GOT3 (cell line): ENCODE measurements at places on chromosomes 6 and 20.

GRCh38 chr6:140711019-140711613 is 1336.7 kb upstream of the CITED2 start:
- no peak for DNase-seq

GRCh38 chr20:59441860-59442810 is 141.7 kb downstream of the EDN3 start:
- no peak for DNase-seq

DNA sequence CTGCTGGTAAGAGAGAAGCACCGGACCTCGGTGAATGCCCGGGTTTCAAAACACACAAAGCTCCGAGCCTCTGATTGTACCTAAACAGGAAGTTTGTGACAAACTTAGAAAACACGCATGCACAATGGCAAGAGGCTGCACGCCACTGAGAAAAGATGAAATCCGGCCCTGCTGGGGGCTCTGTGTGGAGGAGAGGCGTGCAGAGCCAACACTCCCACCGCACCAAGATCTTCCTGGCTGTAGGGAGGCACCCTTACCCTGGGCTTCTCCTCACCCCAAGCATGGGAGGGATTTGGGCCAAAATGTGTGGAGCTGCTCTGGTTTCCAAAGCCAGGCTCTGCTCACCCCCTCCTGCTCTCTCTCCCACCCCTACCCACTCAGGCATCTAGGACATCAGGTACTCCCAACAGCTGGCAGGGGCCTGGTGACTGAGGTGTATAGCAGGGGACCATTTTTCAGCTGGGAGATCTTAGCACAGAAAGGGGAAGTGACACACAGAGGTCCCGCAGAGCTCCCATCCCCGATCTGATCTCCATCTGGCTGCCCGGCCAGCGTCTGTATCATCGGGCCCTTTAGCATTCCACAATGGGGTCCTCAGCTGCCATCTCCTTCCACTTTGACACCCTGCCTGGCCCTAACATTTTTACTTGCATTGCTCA is 84.2 kb downstream of the TRERF1 start:
- DNase-seq: no peak

DNA sequence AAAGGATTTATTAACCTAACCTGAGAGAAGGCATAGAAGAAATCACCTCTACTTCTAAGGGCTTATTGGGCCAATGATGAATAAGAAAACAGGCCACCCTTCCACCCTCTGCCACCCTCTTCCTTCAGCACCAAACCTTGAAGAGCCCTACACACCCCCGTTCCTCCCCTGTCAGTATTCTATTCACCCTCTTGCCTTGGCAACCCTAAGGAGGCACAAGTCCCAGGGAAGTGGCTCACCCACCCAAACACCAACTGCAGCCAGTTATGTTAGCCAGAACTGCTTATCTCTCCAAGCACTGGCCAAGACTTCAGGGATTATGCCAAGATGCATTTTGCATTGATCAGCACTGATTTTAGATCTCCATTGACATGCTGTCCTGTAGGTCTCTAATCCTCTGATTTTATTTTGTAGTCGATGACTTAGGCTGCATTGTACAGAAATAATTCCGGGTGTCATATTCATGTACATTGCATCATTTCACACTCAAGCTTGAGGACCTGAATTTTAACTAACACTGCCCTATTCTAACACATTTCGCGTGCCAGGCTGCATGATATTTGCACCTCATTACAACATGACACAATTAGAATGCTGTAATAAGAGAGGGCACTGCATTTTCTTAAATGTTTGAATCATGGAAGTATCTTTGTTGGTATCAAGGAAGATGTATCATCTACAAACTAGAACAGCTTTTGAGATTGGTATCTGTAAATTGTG is 15.7 kb downstream of the CNKSR3 start:
- DNase-seq: no peak

DNA sequence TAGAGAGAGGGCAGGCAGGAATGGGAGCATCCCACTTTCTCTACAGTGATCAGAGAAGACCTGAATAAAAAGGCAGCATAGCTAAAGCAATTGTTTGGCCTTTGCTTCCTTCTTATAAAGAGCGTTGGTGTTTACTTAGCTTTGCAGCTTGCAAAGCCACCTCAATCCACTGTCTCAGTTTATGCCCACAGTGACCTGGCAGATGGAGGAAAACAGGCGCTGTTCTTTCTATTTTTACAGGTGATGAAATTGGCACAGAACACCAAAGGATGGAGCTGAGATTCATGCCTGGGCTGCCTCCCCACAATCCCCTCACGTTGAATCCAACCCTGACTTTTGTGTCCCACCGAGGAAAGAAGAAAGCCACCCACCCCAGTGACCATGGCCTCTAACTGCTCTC is 130.5 kb downstream of the TTLL2 start:
- no peak for DNase-seq

DNA sequence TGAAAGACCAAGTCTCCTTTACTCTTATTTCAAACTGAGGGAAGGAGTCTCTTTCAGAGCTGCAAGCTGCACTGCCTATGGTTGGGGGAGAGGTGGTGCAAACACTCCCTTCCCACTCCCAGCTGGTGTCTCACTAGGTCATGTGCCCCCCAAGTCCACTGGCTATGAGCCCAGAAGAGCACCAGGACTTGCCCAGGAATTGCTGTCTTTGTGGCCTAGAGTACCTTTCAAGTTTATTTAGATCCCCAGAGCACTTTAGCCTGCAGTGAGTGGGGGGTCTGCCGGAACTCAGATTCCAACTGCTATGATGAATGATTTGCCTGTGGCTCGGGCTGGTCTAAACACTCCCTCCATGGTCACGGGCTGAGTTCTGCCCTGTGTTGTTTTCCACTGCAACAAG is 192.6 kb upstream of the CITED2 start:
- DNase-seq: no peak

GRCh38 chr6:157461000-157461915 is 80.3 kb downstream of the ZDHHC14 start:
- DNase-seq: no peak

DNA sequence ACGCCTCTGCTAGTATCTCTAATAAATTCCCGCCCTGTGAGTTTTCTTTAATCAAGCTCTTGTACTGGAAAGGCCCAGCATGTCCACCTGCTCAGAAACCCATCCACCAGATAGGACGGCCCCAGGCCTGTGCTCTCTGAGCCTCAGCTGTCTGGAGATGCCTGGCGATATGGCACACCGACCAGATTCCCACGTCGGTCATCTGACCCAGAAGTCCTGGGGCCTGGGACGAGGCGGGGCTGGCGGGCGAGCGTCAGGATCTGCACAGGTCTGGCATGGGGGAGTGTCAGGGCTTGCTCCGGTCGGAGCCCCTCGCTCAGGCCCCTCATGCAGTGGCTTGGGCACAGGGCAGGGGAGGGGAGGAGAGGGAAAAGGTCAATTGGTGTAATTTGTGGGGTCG is 10.2 kb downstream of the RNASET2 start:
- DNase-seq: no peak

DNA sequence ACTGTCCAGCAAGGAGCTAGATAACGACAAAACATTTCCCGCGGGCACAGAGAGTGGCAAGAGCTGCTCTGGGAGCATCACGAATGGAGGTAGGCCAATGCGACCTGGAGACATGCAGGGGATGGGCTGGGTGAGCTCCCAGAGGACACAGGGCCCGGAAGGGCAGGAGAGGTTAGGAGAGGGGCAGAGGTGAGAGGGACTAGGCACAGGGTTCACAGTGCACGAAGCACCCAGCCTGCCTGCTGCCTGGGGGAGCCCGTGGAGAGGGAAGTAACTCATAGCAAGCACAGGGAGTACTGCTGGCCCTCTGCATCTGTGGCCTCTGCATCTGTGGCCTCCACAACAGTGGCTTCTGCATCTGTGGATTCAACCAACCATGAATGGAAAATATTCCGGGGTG is 126.5 kb downstream of the HUS1B start:
- no peak for DNase-seq

DNA sequence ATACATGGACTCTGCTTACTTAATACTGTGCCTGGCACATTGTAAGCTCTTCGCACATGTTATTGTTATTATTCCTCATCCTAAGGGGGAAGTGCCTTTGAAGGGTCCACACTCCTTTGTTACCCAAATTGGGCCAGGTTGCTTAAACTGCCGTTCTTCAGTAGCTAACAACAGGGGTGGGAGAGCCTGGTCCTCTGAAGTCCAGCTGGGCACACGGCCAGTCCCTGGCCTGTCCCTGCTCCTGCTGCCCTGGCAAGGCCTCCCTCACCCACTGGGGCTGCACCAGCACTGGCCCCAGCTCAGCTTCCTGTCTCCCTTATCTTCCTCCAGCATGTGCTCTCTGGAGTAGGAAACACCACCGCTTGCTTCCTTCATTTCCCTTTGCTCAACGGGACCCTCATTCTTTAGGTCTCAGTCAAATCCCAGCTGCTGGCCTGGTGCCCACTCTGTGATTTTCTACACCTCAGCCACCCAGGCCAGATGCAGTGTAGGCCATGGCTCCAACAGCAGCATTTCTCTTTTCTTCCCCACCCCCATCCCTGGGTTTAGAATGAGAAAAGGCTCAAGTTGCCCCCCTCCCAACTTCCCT is 5.5 kb upstream of the PROCR start:
- no peak for DNase-seq

- no peak for DNase-seq
Observed at GRCh38 chr6:122678841-122679240, 68.6 kb downstream of the PKIB start.

- DNase-seq: no peak
Observed at GRCh38 chr6:24444588-24444987, 41.9 kb downstream of the MRS2 start.

DNA sequence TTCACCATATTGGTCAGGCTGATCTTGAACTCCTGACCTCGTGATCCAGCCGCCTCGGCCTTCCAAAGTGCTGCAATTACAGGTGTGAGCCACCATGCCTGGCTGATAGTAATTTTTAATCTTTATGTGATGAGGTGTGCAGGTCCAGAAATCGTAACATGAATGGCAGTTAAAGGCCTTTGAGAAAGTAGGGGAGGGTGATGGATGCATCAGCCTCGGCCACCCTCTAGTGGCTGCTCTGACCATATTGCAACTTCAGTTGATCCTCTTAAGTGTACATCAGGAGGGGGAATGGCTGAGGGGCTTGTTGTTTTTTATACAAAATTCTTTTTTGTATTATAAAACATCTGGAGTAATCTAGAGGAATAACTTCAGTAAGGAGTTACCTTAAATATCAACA is 193.0 kb downstream of the ZFAND3 start:
- DNase-seq: no peak

- no peak for DNase-seq
Observed at GRCh38 chr20:51526754-51527153, 15.8 kb downstream of the NFATC2 start.

GRCh38 chr6:18412068-18412467 is 24.9 kb downstream of the RNF144B start:
- DNase-seq: no peak

DNA sequence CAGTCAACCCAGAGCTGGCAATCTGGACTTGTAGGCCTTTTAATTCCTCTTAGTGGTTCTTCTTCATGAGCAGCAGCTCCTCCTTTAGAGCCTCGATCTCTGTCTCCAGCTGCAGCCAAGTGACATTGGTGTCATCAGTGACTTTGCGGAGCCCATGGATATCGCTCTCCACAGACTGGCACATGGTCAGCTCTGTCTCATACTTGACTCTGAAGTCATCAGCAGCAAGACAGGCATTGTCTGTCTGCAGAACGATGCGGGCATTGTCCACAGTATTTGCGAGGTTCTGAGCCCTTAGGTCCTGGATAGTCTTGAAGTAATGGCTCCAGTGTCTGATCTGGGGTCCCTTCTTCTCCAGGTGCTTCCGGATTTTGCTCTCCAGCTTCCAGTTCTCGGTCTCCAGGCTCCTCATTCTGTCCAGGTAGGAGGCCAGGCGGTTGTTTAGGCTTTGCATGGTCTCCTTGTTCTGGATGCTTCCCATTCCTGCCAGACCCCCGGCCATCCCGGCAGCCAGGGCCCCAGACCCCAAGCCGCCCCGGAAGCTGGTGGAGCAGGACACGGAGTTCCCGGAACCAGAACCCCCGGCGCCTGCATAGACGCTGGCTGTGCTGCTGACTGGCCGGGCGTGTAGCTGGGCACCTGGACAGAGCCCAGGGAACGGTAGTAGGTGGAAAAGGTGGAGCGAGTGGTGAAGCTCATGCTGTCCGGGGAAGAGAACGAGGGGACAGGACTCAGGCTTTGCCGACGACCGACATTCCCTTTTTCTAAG is 15.1 kb downstream of the RFPL4B start:
- no peak for DNase-seq

GRCh38 chr6:148157841-148158240 is 184.8 kb upstream of the SASH1 start:
- DNase-seq: no peak

DNA sequence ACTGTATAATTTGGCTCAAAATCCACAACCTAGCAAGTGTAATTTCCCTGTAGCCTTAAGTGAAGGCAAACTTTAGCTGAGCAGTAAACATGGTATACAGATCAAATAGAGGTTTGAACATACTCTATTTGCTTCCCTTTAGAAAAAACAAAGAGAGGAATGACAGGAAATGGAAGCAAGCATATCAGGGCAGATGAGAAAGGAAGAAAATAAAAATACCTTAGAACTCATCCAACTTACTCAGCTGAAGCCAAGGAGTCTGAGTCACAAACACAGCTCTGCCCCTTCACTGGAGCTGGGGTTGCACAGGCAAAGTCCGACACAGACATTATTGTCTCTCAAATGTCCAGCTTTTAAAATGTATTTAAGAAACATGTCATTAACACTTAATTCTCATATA is 379.9 kb upstream of the IRAK1BP1 start:
- DNase-seq: no peak

GRCh38 chr20:51093240-51093763 is 70.4 kb upstream of the KCNG1 start:
- no peak for DNase-seq

DNA sequence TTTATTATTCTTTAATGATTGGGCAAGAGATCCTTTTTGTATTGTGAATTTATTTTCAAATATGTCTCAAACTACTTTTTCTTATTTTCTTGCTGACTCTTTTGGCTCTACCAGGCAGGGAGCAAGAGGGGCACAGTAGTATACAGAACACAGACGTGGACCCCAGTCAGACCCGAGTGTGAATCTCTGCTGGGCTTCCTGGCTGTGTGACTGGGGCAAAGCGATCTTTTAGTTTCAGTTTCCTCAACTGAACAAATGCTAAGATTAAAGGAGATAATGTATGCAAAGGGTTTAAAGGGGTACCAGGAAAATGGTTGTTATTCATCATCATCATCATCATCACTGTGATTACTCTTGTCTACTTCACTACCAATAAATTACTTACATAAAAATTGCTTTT is 317.5 kb downstream of the HIVEP2 start:
- DNase-seq: no peak

GRCh38 chr20:35181731-35182130 is 9.9 kb downstream of the PROCR start:
- DNase-seq: no peak
